Calu3 (cell line): ENCODE measurements at places on chromosomes 12 and 14. TPM values are rescaled to one million over a fixed set of nuclear protein-coding genes. Genes with fewer than 3 reads are reported as not detected.

DNA sequence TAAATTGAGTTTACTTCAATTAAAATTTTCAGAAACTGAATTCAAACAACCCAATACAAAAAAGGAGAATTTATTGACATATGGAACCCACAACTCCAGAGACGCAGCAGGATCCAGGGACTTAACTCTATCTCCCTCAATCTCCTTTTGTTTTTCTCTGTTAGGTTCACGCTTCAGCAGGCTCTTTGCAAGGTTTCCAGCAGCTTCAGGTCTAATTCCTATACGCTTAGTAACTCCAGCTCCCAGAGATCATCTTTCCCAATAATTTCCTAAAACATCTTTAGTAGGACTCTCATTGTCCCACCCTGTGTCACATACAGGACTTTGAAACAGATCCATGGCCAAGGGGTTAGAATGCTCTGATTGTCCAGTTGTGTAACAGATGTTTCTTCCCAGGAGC is 175.2 kb downstream of the RMST start:
- peaks cover 9% of the 10 kb centered on the region for H3K4me1 ChIP-seq
- H3K27ac ChIP-seq = no peak overlapping the region
- DNase-seq = no peak
- no peaks in the 10 kb centered on the region for H3K27me3 ChIP-seq

DNA sequence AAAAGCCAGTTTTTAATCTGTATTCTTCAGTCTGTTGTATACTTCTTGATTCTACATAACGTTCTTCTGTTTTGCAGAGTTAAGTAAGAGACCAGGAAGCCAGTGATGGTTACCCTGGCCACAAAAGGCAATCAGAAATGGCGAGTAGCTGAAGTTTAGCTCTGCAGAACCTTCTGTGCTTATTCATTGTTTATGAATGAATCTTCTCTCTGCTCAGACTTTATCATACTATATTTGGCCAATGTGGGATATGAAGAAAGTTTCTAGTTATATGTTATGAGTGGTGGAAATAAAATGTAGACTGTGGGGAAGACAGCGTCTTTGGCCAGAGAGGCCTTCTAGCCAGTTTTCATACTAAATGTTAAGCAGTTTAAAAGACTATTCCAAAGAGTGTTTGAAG is 249.9 kb upstream of the RGS6 start:
- H3K4me1 ChIP-seq = no peaks in the 10 kb centered on the region
- no peaks in the 10 kb centered on the region for H3K27me3 ChIP-seq
- no peak for DNase-seq
- no peak overlapping the region for H3K4me3 ChIP-seq
- H3K36me3 ChIP-seq = no peaks in the 10 kb centered on the region
- H3K27ac ChIP-seq = no peak overlapping the region

DNA sequence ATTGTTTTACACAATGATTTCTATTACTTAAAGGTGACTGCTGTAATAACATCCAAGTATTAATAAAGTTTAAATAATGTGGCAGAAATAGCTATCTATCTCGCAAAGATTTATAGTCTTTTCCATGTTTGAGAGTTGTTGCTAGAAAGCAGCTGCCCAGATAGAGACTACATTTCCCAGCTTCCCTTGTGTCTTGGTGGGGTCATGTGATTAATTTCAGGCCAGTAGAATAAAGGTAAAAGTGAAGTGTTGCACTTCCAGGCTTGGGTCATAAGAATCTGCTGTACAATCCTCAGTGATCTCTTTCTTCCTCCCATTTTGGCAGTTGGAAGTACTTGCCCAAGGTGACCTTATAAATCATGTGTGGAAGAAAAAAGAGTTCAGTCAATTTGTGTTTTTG is 449.7 kb upstream of the USP15 start:
- no peaks in the 10 kb centered on the region for H3K27me3 ChIP-seq
- no peak overlapping the region for H3K4me3 ChIP-seq
- H3K27ac ChIP-seq = no peak overlapping the region
- H3K4me1 ChIP-seq = no peaks in the 10 kb centered on the region
- DNase-seq = no peak
- no peaks in the 10 kb centered on the region for H3K36me3 ChIP-seq

SLC25A21 gene
- total RNA-seq = 1.2 and 1.4 TPM in 2 replicates

HCAR2 gene
- not detected in 2 replicates for total RNA-seq

DNA sequence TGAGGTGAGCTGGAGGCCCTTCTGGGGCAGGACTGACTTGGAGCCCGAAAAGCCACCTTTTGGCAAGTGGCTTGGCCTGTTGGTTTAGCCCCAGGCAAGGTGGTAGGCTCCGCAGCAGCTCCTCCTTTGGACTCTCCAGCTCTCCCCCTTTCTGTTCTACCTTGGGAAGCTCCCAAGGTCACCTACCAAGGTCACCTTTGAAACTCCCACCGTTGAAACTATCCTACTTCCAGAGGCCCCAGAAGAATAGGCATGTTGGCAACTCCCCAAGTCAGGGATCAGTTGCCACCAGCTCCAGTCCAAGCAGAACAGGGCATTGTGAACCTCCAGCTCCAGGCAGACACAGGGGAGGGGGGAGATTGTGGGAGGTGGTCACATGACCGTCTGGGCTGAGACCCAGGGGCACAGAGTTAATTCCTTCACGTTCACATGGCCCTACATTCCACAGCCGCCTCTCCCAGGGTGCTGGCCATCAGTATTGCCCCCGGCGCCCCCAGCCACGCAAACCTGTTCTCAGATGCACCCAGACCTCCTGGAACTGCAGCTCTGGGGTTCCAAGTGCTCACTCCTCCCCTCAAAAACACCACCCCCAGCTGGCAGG is 14.4 kb downstream of the IRF2BPL start:
- H3K4me1 ChIP-seq = no peaks in the 10 kb centered on the region
- no peaks in the 10 kb centered on the region for H3K36me3 ChIP-seq
- no peak overlapping the region for H3K4me3 ChIP-seq
- DNase-seq = no peak
- no peaks in the 10 kb centered on the region for H3K27me3 ChIP-seq

FRMD6 gene
- total RNA-seq = 17.0 and 33.3 TPM in 2 replicates

- H3K27ac ChIP-seq = no peak overlapping the region
- no peaks in the 10 kb centered on the region for H3K36me3 ChIP-seq
- peaks cover 34% of the 10 kb centered on the region for H3K27me3 ChIP-seq
- no peaks in the 10 kb centered on the region for H3K4me1 ChIP-seq
- no peak for DNase-seq
These were observed 37.7 kb upstream of the ASPG start for GRCh38 chr14:104047761-104048160.

- no peaks in the 10 kb centered on the region for H3K27me3 ChIP-seq
- no peak overlapping the region for H3K27ac ChIP-seq
- no peak for DNase-seq
- peaks cover 14% of the 10 kb centered on the region for H3K4me1 ChIP-seq
These were observed 10.6 kb upstream of the PKP2 start for GRCh38 chr12:32907166-32907565.

DNA sequence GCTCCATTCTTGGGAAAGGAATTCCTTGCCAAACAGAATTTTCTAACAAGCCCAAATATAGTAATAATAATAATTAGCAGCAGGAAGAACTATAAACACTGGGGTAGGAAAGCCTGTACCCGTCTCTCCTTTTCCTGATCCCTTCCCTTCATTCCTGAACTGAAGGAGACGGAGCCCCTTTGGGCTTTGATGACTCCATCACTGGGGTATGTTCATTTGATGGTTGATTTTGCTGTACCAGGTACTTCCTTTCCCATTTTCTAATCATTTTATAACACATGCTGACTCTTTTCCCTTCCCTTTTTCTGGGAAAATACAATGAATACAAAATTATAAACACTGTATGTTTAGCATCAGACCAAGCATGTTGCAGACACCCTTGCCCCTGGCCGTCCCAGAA is 3.6 kb upstream of the RCOR1 start:
- peaks cover 18% of the 10 kb centered on the region for H3K4me1 ChIP-seq
- H3K36me3 ChIP-seq = peaks cover 25% of the 10 kb centered on the region
- no peak overlapping the region for H3K4me3 ChIP-seq
- no peak for DNase-seq
- no peaks in the 10 kb centered on the region for H3K27me3 ChIP-seq

FOXG1 gene
- not detected in 2 replicates for total RNA-seq

DNA sequence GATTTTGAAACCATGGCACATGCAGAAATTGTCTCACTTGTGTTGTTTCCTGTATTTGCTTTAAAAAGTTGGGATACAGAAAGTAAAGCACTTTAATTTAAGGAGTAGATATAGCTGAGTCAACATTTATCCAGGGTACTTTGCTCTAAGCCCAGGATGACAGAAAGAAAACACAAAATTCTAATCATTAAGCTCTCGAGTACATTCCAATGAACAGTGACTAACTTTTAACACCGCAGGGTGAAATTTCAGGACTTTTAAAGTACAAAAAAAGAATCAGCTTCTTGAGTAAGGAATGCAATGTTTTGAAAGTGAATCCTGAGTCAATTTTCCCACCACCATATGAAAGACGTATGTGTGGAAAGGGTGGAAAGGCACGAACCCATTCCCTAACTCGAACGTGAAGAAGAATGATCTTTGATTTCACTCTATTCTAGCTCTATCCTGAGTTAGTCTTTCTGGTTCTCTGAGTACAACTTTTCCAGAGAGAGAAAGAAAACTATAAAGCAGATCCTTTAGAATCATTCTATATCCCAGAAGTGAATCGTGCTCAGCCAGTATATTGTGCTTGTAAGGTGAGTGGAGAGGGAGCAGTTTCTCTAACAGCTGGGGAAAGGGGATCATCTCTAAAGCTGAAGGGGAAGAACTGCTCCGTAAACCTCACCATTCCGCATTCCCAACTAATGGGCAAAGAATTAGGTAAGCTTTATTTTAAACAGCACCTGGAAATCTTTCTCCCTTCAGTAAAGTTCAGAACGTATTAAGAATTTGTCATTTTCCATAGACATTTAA is 779.0 kb upstream of the FLRT2 start:
- H3K4me3 ChIP-seq = no peak overlapping the region
- DNase-seq = no peak
- H3K27ac ChIP-seq = no peak overlapping the region
- H3K4me1 ChIP-seq = no peaks in the 10 kb centered on the region
- H3K27me3 ChIP-seq = no peaks in the 10 kb centered on the region
- H3K36me3 ChIP-seq = no peaks in the 10 kb centered on the region

DNA sequence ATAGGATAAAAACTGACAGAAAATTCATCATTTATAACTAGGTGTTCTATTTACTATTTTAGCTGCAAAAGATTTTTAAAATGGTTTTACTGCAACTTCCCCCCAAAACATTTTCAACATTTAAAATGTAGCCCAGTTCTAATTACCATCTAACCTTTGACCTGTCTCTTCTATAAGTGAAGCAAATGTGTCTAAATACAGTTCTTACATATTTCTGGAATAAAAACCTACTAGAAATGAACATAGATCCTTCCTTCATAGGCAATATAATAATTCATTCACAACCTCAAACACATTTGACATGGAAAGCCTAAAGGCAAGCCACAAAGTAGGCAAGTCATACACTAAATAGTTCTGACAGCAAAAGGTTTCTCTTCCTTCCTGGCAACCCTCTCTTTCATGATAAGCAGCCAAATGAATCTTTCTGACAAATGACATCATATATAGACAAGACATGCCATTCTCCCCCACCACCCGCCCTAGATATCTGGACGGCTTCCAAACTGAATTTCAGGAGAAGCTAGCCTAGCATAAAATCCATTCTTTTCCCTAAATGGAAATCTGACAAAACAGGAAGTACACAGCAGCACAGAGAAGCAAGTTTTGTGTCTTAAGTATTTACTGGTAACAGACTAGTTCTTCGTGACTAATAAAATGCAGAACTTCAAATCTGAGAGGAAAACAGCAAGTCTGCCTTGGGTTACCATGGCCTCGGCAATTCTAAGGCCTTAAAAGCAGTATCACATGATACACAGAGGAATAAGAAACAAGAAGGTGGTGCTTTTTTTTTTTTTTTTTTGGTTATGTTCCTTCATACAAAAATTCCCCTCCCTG is 17.2 kb upstream of the ARID4A start:
- H3K27ac ChIP-seq = peak overlapping the region; percentile 78
- H3K4me1 ChIP-seq = peaks cover 54% of the 10 kb centered on the region
- H3K27me3 ChIP-seq = no peaks in the 10 kb centered on the region
- DNase-seq = peak; percentile 66
